ENCODE measurements at places on chromosomes 5 and 9. TPM values are rescaled to one million over a fixed set of nuclear protein-coding genes. Genes with fewer than 3 reads are reported as not detected.

GRCh38 chr5:28448791-28449190 is 1410.4 kb upstream of the CDH9 start:
- no peak for DNase-seq

GRCh38 chr9:137543237-137543963 is 6.8 kb downstream of the PNPLA7 start:
- no peak for DNase-seq

The ESM1 gene
- 1.1 TPM for polyA plus RNA-seq

- DNase-seq, result no peak
These were observed 206.6 kb downstream of the ESM1 start for GRCh38 chr5:54778783-54779182.

The ENC1 gene
- 28.3 TPM for polyA plus RNA-seq
